ENCODE measurements at places on chromosomes 5 and 9. TPM values are rescaled to one million over a fixed set of nuclear protein-coding genes. Genes with fewer than 3 reads are reported as not detected.

LCNL1 gene
- total RNA-seq: 54.0 TPM

COL15A1 gene
- total RNA-seq: 94.4 TPM

FRRS1L gene
- total RNA-seq: 86.7 TPM

CCIN gene
- total RNA-seq: 0.40 TPM

ADAMTS12 gene
- total RNA-seq: 44.5 TPM

IQGAP2 gene
- 16.2 TPM for total RNA-seq

BHMT gene
- total RNA-seq: 9.3 TPM

PCDHB6 gene
- total RNA-seq: 2.7 TPM

C7 gene
- 58.0 TPM for total RNA-seq

TPPP gene
- total RNA-seq: 17.4 TPM
